ENCODE measurements at places on chromosomes 5 and 9.
A peak's percentile ranks its signal among the peaks of the same experiment; 100 is the strongest.

GRCh38 chr5:141701360-141702119 is 19.5 kb upstream of the ARAP3 start:
- DNase-seq, result no peak

DNA sequence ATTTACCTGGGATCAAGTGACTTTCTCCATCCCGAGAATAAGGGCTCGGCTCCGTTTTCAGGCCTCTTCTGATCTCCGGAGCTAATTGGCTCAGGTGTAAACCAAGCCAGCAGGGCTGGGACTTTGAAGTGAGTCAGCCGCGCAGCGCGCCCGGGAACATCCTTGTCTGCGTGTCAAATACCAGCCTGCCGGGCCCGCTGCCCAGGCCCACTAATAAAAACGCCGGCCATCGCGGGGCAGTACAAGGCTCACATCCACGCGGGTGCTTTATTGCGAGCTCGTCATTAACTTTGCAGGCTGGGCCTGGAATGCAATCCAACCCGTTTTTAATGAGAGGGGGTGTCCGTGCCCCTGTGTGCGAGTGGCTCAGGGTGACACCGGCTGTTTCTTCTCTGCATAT is 416.8 kb downstream of the IRX2 start:
- DNase-seq, result no peak

GRCh38 chr5:170168002-170168401 is 62.3 kb downstream of the FOXI1 start:
- no peak for DNase-seq

DNA sequence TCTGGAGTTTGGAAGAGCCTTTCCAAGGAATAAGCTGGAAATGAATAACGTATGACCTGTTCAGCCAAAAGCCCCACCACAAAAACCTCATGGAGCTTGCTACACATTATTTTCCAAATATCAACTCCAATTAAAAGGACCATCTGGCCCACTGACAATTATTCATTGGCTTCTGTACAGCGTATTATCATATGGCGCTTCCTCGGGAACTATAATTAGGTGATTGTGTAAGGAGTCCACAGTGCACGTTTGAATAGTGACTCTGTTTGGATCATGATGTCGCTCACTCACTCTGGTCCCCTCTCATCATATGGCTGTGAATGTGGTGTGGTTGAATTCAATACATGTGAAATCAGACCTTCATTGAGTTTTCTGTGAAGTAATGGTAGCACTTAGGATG is 52.1 kb downstream of the GDNF start:
- no peak for DNase-seq

DNA sequence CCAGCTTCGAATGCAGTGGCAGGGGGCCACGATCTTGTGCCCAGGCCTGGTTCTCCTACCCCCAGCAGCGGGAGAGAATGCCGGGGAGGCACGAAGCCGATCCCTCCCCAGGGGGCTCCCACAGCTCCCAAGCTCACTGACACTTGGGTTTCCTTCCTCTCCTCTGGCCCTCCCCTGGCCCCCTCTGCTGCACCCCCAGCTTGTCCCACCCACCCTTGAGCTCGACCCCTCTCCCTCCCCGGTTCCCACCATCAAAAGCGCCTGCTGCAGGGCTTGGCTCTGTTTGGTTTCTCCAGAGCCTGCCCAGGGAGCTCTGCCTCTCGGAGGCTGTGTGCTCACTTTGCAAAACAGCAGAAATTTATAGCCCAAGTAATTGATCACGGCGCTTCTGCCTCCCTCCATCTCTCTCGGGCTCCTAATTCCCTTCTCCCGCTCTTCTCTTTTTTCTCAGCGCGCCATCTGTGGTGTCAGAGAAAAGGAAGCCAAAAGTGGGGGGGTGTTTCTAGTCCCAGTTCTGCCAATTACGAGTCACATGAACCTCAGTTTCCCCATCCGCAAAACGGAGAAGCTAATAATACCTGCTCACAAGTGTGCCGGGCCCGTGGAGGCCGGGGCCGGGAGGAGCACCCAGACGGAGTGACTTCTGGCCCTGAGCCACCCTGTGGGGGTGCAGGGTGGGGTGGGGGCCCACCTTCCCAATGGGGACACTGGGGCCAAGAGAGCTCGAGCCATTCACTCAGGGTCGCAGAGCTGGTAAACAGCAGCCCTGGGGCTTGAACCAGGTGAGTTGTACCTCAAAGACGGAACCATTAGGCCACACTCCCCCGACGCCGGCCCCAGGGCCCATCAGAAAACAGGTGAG is 141.2 kb upstream of the IER5L start:
- DNase-seq, result peak; percentile 7

Measured in Peyer's patch (tissue), 4 donors.